ENCODE measurements at places on chromosomes 5 and 9.
A peak's percentile ranks its signal among the peaks of the same experiment; 100 is the strongest.

DNA sequence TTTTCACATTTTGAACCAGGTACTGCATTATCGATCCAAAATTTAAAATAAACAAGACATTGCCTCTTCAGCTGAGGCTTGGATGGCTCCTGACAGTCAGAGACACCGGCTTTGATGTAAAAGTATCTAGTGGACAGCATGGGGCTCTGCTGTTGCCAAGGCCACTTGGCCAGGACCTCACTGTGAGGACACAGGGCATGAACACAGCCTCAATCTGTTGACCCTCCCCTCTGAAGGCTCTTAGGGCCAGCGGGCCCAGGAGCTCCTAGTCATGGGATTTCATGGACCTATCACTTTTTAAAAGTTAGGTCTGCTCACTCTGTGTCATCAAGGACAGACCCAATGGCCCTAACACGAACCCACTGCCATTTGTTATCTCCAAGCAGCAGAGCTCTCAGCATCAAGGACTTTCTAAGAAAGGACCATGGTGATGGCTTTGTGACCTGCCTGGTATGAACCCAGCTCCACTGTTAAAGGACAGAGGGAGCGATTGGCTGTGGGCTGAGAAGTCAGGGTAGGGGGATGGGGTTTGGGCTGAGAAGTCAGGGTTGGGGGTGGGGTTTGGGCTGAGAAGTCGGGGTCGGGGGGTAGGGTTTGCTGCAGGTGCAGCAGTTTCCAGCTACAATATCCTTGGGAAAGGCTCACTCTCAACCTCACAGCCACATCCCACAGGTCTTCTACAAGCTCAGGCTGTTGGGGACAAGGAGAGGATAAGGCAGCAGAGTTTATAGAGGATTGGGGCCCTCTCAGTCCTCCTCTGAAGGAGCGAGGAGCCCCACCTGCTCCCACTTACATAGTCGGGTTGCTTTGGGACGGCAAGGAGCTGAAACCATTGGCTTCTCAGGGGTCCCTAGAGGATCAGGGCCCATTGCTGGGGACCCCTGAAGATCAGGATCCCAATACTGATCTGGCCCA lies 146.8 kb downstream of the BARX1 start:
- DNase-seq: no peak

- no peak for DNase-seq
Measured at GRCh38 chr5:128491291-128491690, 46.8 kb downstream of the FBN2 start.

- DNase-seq: peak; percentile 89
Measured at GRCh38 chr5:76404223-76405211, 1.4 kb downstream of the IQGAP2 start.

DNA sequence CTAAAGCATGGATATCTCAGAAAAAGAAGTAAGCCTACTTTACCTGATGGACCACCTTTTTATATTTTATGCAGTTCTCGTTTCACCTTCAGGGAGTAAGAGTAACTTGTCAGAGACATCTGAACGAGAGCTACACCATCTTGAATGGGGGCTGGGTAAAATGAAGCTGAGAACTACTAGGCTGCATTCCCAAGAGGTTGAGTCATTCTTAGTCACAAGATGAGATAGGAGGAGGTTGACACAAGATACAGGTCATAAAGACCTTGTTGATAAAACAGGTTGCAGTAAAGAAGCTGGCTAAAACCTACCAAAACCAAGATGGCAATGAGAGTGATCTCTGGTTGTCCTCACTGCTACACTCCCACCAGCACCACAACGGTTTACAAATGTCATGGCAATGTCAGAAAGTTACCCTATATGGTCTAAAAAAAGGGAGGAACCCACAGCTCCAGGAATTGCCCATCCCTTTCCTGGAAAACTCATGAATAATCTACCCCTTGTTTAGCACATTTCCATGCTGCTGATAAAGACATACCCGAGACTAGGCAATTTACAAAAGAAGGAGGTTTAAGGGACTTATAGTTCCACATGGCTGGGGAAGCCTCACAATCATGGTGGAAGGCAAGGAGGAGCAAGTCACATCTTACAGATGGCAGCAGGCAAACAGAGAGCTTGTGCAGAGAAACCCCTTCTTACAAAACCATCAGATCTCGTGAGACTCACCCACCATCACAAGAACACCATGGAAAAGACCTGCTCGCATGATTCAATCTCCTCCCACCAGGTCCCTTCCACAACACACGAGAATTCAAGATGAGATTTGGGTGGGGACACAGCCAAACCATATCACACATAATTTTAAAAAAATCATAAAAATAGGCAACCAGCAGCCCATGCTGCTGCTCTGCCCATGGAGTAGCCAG lies 62.5 kb downstream of the GIN1 start:
- no peak for DNase-seq

DNA sequence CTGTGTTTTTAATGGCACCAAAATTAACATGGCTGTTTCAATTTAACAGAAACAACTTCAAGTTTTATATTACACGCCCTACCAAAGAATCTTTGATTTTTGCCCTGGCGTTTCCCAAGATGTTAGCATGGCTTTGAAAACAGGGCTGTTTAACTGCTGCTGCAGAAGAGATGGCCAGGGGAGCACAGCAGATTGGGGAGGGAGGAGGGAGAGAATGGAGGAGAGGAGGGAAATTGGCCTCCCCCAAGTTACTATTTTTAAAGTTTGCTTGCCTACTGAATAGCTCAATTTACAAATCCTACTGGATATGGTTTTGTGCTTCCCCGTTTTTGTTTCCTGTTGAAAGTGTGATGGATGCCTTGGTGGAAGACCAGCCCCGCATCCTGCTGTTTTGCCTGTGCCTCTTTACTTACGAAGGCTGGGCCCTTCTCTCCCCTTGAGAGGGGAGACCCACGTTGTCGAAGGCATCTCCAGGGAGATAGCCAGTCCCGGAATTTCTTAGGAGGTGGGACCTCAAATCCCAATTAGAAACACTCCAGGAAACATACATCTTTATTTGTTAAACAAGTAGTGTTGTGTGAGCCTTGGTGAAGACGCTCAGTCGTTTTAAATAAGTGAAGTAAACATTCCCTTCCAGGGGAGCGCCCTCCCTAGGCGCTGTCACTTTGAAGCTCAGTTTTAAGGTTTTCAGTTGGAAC lies 98.6 kb downstream of the AOPEP start:
- DNase-seq: no peak

GRCh38 chr9:110641293-110641692 lies 27.3 kb upstream of the MUSK start:
- DNase-seq: no peak

DNA sequence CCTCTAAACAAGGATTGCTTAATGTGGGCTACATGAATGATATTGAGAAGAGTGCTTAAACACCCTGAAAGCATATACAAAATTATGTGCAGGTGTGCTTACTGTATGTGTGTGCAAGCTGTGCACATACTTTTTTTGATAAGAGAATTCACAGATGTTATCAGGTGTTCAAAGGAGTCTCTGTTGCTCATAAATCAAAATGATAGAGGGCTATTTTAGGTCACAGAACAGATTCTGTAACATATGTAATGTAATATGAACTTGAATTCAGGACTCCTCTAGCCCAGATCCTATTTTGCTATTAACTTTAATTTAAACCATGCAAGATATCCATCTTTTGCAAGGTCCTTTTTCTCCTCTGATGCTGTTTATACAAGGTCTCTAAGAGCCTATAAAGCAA lies 38.2 kb downstream of the CCDC192 start:
- no peak for DNase-seq

GRCh38 chr9:37449862-37450632 lies 15.2 kb downstream of the ZBTB5 start:
- no peak for DNase-seq

DNA sequence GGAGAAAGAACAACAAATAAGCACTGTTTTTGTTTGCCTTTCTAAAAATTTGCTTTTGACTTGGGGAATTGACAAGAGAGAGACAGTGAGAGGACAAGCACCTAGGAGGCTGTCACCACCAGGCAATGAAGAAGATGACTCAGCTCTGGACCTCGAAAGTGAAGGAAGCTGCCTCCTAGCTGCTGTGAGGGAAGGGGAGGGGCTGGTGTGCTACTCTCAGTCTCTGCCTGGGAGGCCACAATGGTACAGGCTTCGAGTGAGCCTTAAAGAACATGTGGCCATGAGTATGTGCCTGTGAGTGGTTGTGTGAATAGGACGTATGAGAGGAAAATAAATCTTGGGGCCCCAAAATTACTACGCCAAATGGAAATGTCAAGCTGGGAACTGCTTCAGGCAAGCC lies 7.1 kb upstream of the PLK2 start:
- DNase-seq: peak; percentile 28

DNA sequence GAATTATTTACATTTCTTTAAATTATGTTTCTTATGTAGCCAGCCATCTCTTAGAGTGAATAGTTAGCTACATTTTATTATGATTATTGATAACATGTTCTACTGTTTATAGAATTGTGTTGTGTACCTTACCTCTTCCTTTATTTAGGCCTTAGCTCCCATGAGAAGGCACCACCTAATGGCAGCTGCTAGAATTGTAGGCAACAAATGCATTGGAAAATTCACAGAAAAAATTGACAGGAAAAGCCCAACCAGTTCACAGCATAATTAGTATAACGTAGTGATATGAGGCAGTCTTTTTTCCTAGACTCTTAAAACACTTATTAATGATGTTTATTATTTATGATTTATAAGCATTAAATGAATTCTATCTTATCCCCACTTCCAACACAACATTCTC lies 175.8 kb downstream of the WDR70 start:
- DNase-seq: no peak

DNA sequence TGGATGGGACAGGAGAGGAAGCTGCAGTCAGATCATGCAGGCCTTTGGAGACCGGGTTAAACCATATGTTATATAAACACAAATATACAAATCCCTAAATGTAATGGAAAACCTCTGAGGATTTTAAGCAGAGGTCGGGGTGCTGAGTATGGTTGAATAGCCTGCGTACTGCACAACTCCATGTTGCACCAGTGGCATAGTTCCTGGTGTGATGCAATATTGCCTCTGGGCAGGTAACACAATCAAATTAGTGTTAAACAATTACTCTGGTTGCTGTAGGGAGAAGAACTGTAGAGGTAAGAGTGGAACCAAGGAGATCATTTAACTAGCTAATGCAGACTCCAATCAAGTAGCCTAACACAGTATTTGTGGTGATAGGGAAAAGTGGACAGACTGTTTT lies 21.3 kb upstream of the RNF145 start:
- DNase-seq: no peak

GRCh38 chr9:73923796-73924195 lies 573.3 kb upstream of the RORB start:
- DNase-seq: no peak

DNA sequence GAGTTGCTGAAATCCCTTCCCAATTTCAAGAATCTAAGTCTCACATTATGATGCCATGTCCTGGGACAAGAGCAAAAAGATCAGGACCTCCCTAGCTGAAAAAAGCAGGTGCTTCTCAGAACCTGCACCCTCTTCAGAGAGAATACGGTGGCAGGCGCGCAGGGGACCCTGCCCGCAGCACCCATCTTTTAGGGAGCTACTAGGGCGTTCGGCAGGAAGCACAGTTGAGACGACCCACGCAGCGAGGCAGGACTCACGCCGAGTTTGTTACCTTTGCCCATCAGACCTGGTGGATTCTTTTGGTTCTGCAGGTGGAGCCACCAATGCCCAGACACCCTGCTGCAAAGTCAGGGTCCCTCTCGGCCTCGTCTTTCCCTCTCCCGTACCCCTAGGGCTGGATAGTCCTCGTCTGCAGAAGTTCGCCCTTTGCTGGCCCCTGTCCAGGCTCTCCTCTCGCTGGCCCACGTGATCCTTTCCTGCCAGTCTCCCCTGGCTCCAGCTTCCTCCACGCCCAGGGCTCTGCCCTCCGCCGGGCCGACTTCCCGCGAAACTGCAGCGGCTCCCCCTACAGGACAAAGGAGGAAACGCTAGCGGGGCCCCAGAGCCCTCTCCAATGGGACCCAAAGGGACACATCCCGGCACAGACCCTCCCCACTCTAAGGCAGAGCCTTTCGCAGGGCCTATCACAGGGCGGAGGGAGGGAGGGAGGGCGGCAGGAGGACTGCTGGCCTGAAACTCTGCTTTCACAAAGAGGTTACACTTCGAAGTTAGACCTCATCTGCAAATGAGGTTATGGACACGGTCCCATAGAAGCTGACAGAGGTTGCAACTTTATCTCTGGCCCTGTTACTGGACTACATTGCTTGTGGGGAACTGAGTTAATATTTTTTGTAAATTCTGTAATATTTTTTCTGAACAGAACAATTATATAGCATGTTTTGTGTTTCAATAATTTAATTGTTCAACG lies 28.8 kb downstream of the TMEM174 start:
- peak; percentile 69 for DNase-seq

DNA sequence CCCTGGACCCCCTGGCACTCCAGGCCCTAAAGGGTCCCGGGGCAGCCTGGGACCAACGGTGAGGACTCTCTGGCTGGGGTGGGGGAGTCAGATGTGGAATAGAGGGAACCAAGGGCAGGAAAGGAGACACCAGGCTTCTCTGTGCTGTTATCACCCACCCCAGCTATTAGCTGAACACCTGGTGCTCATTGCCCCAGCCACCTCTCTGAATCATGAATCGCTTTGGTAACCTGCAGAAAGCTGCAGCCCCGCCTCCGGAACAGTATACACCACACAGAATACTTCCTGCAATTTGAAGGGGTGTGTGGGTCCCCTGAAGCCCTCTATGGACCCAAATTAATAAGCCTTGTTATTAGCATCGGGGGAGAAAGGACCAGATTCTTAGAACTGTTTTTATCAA lies 40.4 kb upstream of the ORM1 start:
- no peak for DNase-seq

DNA sequence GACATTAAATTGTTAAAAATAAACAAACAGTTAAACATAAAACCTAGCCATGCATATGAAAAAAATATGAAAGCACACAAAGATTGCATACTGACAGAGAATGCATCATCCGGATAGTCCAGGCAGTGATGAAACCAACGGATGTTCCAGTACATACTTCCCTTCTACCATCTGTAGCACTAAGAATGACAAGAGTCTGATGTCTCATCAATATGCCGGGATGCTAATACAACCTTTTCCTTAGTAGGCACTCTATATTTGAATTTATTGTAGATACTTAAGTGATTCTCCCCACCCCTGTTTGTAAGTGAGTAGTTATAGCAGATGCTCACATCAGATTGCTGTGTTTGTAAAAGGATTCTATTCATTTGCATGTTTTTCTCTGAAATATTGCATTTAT lies 571.2 kb upstream of the WWC1 start:
- no peak for DNase-seq

DNA sequence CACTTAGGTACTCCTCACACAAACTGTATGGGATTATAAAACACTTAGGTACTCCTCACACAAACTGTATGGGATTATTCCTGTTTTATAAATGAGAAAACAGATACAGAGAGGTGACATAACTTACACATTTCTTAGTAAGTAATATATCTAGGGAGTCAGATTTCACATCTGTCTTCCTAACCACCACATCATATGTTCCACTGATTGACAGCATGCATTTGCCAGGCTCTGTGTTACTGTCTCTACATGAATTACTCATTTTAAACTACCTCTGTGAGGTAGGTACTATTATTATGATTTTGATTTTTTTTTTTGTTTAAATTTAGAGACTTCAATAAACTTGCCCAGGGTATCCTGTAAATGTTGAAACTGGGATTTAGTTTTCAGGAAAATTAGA lies 232.7 kb downstream of the CCDC171 start:
- DNase-seq: no peak

Measured in stimulated activated naive CD8-positive, alpha-beta T cell treated with anti-CD3 and anti-CD28 coated beads, Interleukin-15, amount 100 ng/mL, for 72 hours (primary cell).